ENCODE measurements at places on chromosomes 12 and 14.
A peak's percentile ranks its signal among the peaks of the same experiment; 100 is the strongest.

DNA sequence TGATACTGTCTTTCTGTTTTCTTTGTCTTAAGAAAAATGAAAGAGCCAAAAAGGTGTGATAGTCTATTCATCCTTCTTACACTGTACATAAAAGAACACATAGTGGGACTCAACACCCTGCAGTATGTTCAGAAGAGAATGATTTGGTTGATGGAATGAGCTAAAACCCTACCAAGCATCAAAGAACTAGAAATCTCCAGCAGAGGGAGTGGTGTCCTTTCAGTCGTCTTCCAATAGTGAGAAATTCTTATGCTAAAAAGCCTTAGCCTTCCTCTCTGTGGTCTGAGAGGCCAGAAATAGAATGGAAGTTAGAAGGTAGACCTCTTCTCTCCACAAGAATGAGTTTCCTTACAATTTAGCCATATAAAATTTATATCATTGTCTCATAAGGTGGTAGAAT, 393.4 kb upstream of the SEL1L start:
- DNase-seq: no peak

GRCh38 chr12:11785712-11786111, 136.2 kb downstream of the ETV6 start:
- DNase-seq: no peak

DNA sequence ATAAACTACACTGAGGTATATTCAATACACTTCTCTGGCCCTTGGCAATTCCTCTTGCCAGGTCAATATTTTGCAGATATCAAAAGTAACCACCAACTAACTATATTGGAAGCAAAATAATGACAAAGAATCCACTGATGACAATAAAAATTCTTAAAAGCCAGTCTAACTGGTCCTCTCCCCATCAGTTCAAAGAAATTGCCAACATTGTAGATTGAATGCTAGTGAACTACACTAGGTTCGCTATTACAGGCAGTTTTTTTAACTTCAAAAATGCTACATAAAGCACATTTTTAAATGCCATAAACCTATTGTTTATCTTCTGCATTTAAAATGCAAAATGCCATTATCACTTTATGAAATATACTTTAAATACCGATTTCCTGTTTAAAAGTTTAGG, 4.0 kb downstream of the CDK17 start:
- DNase-seq: no peak

DNA sequence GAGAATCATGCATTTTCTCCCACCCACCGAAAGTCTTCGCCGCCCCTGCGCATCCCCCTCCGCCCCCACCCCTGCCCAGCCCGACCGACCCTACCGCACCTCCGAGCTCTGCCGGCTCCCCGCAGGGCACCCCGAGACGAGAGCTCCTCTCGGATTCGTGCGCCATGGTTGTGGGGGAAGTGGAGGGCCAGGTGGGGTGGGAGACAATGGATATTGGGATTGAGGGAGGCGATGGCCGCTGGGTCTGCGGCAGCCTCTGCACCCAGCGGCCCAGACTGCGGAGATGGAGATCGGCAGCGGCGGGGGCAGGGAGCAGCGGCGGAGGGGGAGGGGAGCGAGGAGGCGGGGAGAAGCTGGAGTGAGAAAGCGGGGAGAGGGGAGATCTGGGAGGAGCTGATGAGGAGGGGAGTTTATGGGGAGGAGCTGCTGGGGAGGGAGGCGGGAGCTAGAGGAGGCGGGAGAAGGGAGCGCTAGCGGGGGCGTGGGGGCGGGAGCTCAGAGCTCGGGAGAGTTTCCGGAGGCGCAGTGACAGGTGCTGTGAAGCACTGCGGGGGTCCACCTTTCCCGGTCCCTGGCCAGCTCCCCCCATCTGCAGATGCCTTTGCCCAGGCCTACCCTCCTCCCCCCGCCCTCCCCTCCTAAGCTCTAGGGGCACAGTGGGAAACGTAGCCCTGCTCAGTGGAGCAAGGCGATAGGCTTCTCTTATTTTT, at the start of gene SALL2:
Gene SALL2 (minus strand): TSS at position 385 of the 710 bp plus-strand sequence. CDS start 219 bp downstream, at position 166.
- DNase-seq: peak; percentile 45

DNA sequence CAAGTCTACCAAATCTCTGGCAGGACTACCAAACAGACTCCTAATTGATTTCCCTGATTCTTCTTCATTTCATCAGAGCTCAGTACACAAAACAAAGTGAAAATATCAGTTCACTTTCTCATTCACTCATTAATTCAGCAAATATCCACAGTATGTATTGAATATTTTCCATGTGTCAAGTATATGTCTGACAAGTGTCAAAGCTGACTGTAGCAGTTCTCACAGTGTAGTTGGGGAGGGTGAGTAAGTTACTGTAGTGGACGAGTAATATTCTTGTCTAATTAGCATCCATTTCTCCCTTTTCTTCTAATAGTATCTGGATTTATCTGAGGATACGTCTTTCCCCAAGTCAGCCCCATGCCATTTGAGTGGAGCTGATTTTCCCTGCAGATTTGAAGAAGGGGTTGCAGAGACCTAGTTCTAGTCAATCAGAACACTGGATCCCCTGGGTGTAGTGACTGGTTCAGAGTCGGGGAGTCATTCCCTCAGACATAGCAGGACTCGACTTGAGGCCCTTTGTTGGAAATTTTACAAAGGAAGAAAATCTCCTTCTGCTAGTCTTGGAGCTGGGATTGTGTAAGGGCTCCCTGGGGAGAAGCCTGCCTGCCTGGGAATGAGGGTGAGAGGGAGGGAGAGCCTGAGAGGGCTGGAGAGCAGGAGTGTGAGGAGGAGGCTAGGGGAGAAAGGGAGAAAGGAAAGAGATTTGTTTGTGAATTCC, 51.4 kb downstream of the GRIP1 start:
- DNase-seq: no peak

DNA sequence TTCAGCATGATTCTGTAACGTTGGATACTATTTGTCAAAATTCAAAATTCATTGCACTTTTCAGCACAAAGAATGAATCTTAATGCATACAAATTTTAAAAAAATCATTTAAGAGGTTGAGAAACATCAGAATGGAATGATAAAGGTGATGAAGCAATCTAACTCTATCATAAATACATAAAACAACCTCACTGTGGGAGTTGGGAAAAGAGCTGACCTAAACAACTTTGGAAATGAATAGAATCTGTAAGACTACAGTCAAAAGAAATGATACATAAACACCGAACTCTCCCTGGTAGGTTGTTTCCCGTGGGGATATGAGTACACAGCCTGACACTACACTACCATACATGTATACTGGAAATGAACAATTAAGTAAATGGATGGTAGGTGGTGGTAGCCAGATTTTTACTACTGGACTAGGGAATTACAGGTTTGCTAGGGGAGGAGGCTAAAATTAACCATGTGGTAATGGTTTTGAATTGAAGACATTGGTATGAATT, 64.9 kb upstream of the PARP11 start:
- no peak for DNase-seq

- DNase-seq: no peak
These were observed 878.1 kb downstream of the C12orf50 start for GRCh38 chr12:87150969-87151662.

Measured in brain microvascular endothelial cell (primary cell).